ENCODE measurements at places on chromosomes 1 and 21.

GRCh38 chr21:35128536-35128935 lies 79.4 kb upstream of the RUNX1 start:
- no peak for DNase-seq

DNA sequence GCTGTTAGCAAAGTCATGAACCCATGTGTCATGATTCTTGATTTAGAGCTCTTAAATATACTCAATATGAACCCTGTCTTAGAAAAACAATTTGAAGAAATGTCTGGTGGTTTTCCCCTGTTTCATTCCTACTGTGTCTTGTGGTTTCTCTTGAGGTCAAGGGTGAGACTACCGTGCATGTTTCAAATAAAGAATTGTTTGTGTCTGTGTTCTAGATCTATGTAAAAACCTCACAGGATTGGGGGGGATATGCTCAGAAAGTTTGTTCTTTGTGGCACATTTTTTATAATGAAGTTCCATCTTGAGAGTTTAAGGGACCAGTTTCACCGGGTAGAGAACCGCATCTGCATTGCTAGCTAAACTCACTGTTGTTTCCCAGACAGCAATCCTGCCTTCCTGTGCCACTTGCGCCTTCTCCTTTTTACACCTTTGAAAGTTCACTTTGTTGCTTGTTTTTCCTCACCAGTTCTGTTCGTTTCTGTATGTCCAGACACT lies 30.9 kb upstream of the CACYBP start:
- peak; percentile 43 for DNase-seq

GRCh38 chr1:39980555-39981313 lies 25.8 kb downstream of the MFSD2A start:
- no peak for DNase-seq

GRCh38 chr1:245091818-245092637 lies 62.8 kb upstream of the KIF26B start:
- DNase-seq, result no peak

DNA sequence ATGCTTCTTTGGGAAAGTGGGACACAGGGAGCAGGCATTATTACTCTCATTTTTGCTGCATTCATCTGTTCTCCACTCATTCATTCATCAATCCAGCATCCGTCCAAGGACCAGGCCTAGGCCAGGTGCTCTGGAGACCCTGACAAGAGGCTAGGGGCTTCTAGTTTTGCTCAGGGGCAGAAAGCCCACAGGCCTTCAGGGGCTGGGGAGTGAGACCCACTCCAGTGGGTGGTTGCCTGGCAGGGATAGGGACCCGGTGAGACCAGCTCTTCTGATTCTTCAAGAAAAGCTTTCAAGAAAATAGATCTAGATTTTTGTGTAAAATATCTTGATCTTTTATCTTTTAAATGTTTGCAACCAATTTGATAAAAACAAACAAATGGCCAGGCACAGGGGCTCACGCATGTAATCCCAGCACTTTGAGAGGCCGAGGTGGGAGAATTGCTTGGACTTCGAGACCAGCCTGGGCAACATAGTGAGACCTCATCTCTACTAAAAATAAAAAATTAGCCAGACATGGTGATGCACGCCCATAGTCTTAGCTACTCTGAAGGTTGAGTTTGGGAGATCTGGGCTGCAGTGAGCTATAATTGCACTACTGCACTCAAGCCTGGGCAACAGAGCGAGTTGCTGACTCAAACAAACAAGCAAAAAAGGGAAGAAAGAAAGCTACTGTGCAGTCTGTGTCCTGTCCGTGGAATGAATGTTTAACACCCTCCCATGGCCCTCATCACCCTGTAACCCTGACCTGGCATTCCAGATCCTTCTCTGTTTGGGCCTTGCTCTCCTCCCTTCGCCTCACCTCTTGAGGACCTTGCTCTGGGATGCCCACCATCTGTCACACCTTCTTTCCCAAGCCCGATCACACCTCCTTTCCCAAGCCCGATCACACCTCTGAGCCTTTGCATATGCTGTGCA lies 17.3 kb upstream of the LRP8 start:
- DNase-seq, result peak; percentile 71

DNA sequence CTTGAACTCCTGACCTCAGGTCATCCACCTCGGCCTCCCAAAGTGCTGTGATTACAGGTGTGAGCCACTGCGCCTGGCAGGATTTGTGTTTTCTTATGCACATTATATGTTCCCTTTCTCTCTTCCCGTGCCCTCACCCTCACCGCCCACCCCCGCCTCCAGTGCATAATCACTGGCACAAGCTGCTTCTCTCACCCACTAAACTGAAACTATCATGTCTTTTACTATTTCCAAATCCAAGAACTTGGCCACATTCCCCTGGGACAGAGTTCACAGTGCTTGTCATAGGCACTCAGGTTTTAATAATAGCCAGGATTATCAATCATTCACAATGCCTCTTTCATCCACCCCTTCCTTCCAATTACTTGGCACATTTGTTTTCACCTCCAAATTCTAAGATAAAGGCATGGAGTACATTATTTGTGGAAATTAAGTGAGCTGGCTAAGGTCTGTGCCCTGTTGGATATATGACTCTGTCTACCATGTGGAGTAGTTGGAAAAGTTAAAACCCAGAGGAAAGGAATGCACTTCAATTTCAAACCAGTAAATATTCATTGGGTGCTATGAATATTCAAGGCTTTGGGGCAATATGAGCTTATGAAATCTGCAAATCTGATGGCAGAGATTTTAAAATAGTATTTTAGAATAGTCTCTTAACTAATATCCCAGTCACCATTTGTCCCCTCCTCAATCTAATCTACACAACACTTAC lies 17.6 kb upstream of the MAPKAPK2 start:
- DNase-seq, result no peak

GRCh38 chr1:60281360-60281932 lies 207.9 kb upstream of the C1orf87 start:
- peak; percentile 34 for DNase-seq

DNA sequence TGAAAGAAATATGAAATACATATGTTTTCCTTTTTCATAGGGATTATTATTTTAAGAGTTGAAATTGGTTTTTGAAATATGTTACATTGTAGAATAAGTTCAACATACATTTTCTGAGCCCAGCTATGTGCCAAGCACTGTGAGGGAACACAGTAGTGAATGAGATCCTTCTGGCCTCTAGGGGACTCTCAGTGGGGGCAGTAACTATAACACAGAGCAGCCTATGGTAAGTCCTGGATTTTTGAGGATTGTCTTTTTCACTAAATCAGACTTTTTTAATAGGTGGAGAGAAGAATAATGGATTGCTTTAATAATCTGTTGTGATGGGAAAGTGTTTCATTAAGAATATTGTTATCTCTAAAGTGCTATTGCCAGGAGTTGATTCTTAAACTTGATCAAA lies 2.4 kb downstream of the DNAJC6 start:
- no peak for DNase-seq

GRCh38 chr1:31289021-31289420 lies 7.6 kb downstream of the SNRNP40 start:
- DNase-seq, result no peak

GRCh38 chr1:14774225-14774624 lies 175.7 kb downstream of the KAZN start:
- DNase-seq, result no peak

DNA sequence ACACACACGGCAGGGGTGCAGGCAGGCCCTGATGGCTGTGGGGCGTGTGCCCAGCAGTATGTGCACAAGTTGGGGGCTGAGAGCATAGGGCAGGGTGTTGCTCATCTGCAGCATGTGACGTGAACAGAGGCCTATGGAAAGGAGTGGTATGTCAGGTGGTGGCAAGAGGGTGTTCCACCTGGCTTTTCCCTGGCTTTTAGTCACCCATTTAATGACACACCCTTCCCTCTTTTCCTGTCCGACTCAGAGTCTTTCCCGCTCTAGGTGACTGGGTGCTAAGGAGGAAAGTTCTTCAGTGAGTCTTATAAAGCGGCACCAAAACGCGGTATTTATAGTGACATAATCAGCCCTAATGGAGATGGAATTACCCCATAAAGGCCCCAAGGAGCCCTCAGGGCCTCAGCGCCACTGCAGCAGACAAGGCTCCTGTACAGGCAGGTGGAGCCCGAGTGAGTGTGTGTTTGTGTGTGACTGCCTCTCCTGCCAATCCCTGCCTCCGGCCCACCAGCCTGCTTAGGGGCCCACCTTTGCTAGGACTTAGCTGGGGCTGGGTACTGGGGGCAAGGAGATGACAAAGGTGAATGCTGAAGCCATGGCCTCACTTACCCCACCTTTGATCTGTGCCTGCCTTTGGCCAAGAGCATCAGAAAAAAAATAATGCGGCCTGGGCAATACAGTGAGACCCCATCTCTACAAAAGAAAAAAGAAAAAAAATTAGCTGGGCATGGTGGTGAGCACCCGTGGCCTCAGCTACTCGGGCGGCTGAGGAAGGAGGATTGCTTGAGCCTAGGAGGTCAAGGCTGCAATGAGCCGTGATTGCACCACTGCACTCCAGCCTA lies 3.3 kb upstream of the EPHA2 start:
- DNase-seq, result no peak

DNA sequence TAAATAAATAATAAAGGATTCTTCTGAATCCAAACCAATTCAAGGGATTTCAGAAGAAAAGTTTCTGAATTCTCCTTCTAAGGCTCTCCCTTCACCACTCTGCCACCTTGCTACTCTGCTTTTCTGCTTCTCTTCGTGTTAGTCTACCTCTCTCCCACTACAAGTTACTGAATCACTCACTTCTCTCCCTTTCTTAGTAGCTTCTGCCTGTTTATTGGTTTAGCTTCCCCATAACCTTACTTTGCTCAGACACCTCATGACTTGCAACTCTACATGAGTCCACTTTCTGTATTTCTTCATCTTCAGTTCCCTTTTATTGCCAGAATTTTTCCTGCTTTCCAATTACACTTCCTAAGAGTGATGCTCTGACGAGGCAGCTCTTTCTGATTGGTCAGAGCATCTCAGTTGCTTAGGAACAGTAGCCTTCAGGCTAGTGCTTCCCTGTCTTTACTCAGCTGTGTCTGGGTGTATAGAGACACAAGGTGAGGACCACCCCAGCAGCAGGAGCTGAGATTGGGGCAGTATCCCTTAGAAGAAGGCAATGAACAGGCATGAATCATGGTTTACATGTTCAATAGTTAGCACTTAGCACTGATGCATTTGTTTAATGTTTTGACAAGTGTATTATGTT lies 144.6 kb downstream of the SLC30A10 start:
- no peak for DNase-seq

DNA sequence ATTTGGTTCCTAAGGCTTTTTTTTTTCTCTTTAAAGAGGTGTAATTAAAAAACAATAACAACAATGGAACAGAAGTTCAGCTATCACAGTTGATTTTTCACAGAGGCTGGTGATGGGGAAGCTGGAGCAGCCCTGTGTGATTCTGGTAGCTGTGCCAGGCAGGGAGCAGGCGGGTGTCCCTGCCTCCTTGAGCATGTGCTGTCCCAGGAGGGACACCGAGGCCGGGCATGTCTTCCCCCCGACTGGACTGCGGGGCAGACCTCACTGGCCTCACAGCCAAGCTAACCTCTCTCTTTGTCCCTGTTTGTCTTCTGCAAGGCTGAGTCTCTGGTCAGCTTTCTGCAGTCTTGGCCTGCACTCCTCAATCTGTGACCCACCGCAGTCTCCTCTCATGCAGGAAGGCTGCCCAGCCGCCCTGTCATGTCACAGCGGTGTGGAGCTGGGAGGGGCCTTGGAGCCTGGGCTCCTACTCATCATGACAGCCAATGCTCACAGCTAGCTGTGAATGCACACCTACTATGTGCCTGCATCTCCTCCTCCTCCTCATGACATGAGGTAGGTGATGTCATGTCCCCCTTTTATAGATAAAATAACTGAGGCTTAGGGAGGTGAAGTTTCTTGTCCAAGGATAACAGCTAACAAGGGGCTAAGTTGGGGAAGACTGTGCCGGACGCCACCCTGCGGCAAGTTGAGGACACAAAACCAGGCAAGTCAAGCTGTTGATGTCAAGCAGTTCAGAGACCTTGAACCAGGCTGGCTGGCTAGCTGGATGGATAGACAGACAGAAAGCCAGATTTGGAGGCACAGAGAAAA lies 10.3 kb upstream of the ACTL8 start:
- no peak for DNase-seq

DNA sequence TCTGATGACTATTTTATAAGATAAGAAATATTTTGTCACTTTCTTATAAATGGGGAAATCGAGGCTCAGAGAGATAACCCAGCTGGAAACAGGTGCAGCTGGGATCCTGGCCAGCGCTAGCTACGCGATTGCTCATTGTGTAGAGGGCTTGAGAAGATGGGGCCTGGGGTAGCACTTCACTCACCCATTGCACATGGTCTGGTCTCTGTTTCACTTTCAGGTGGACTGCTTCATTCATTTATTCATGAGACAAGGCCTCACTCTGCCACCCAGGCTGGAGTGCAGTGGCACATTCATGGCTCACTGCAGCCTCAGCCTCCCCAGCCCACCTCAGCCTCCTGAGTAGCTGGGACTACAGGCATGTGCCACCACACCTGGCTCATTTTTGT lies 23.8 kb downstream of the UBE4B start:
- peak; percentile 40 for DNase-seq
